NCI-H524 treated with DMSO at 0.1 percent for 48 hours (cell line): ENCODE measurements at places on chromosomes 7 and 10.

DNA sequence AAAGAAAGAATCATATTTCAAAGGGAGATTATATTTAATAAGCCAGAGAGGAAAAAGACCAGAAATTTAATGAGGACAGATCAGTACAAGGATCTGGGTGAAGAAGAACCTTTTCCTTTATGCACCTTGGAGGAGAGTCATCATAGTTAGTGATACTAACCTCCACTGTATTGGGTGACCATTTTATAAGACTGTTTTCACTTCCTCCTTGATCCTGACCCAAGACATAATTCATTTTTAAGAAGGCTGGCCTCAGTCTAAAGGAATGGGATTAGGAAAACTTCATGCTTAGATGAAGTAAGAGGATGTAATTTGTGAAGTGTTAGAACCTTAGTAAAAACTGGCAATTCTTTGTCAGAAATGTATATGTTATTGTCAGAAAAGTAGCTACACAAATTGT, 68.6 kb downstream of the ADAM22 start:
- DNase-seq: no peak

- no peak for DNase-seq
Observed at GRCh38 chr7:55536619-55537457, 35.5 kb downstream of the VOPP1 start.

DNA sequence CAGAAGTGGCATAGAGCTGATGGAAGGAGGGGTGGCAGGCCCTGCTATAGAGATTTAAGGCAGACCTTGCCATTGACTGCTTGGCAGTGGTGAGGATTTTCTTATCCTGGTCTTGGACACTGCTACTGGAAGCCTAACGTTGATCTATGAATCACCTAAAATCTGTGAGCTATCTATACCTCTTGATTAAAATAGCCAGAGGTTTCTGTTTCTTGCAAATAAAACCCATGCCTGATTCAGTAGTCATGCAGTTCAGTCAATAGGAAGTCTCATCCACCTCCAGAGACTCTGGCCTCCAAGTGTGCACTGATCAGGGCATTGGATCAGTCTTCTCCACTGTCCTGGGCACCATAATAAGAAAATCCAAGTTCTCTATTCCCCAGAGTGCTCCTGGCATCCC, 286.5 kb downstream of the PTEN start:
- DNase-seq: no peak

GRCh38 chr7:18996583-18996982, 120.9 kb downstream of the TWIST1 start:
- DNase-seq: no peak

DNA sequence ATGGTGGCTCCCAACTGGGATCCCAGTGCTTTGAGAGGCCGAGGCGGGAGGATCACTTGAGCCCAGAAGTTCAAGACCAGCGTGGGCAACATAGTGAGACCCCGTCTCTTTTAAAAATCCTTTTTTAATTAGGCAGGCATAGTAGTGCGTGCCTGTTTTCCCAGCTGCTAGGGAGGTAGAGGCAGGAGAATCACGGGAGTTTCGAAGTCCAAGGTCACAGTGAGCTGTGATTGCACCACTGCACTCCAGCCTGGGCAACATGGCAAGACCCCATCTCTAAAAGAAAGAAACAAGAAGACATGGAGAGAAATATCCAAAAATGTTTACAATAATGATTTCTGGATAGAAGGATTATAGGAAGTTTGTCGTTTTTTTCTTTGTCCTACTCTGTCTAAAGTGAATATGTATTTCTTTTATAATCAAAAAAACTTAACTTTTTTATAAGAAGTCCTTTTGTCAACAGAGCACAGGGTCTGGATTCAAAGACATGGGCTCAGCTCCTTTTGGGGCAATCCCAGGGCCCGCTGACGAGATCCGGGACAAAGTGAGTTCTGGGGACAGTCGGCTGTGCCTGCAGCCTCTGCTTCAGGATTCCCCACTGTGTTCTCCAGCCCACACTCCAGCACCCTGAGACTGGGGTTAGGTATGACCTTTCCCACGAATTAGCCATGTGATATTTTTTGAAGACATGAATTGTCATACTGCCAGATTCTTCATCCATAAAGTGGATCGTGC, 45.6 kb downstream of the PDGFA start:
- no peak for DNase-seq

- DNase-seq: peak; percentile 97
Observed at GRCh38 chr7:109101332-109101731, 531.7 kb downstream of the DNAJB9 start.
